ENCODE measurements at places on chromosomes 13 and 19.

GRCh38 chr13:113599391-113599790 is 14.8 kb downstream of the TFDP1 start:
- H3K4me3 ChIP-seq, result no peak overlapping the region
- DNase-seq, result no peak
- H3K27ac ChIP-seq, result no peak overlapping the region
- H3K27me3 ChIP-seq, result peaks cover 11% of the 10 kb centered on the region

GRCh38 chr13:33512880-33513554 is 227.5 kb upstream of the STARD13 start:
- no peak overlapping the region for H3K4me3 ChIP-seq
- no peaks in the 10 kb centered on the region for H3K36me3 ChIP-seq
- H3K27ac ChIP-seq, result no peak overlapping the region
- no peaks in the 10 kb centered on the region for H3K4me1 ChIP-seq

DNA sequence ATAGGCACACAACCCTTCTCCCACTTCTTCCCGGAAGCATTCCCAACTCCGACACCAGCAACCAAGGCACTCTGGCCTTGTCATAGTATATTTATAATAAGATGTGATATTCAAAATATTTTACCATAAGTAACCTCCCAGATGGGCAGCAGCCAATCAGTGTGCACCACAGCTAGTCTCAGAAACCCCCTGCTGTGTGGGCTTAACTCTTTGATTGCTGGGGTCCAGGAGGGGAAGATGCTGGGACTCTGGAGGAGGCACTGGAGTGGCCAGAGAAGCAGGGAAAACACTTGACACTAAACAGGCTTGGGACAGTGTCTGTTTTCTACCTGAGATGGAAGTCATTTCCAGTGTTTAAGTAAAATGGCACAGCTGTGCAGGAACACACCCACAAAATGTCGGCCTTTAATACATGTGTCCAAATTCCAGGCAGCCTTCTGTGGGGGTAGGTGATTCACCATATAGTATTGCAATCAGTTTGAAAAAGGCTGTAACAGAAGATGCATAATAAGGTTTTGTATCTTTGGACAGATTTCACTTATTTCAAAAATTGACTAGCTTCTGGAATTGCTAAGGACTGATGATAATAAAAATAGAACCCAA is 100.7 kb downstream of the MBNL2 start:
- peak overlapping the region; percentile 25 for H3K27ac ChIP-seq
- no peak overlapping the region for H3K4me3 ChIP-seq
- no peaks in the 10 kb centered on the region for H3K36me3 ChIP-seq
- H3K4me1 ChIP-seq, result peaks cover 34% of the 10 kb centered on the region
- peaks cover 3% of the 10 kb centered on the region for H3K27me3 ChIP-seq

GRCh38 chr19:32309711-32310390 is 35.6 kb upstream of the ZNF507 start:
- no peaks in the 10 kb centered on the region for H3K36me3 ChIP-seq
- H3K4me1 ChIP-seq, result no peaks in the 10 kb centered on the region
- no peak for DNase-seq
- H3K4me3 ChIP-seq, result no peak overlapping the region
- H3K27ac ChIP-seq, result no peak overlapping the region

GRCh38 chr13:59112221-59112718 is 1051.5 kb downstream of the DIAPH3 start:
- no peaks in the 10 kb centered on the region for H3K36me3 ChIP-seq
- DNase-seq, result no peak
- peak overlapping the region; percentile 74 for H3K4me3 ChIP-seq
- peak overlapping the region; percentile 98 for H3K27ac ChIP-seq
- H3K27me3 ChIP-seq, result peaks cover 2% of the 10 kb centered on the region

DNA sequence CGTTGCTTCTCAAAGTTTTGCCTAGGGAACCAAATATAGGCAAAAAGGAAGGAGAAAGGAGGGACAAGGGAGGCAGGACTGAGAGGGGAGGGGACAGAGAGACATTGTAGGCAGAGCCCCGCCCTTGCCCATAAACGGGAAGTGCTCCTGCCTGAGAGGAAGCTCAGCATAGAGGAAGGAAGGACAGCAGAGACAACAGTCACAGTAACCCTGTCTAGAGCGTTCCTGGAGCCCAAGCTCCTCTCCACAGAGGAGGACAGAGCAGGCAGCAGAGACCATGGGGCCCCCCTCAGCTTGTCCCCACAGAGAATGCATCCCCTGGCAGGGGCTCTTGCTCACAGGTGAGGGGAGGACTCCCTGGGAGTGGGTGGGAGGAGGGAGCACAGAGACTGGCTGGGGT is at the start of gene CEACAM21:
Gene CEACAM21 (plus strand): TSS at position 169 of the 400 bp plus-strand sequence. CDS start 109 bp downstream, at position 278.
- H3K27me3 ChIP-seq, result peaks cover 12% of the 10 kb centered on the region
- H3K27ac ChIP-seq, result no peak within 1 kb of the TSS
- no peak for DNase-seq
- H3K4me1 ChIP-seq, result no peaks in the 10 kb centered on the region
- H3K36me3 ChIP-seq, result peaks cover 9% of the 10 kb centered on the region
- no peak within 1 kb of the TSS for H3K4me3 ChIP-seq

GRCh38 chr13:109899316-109899715 is 112.9 kb upstream of the IRS2 start:
- DNase-seq, result no peak
- no peak overlapping the region for H3K27ac ChIP-seq
- no peaks in the 10 kb centered on the region for H3K27me3 ChIP-seq
- no peak overlapping the region for H3K4me3 ChIP-seq

- H3K27me3 ChIP-seq, result no peaks in the 10 kb centered on the region
- H3K36me3 ChIP-seq, result no peaks in the 10 kb centered on the region
- no peak overlapping the region for H3K27ac ChIP-seq
- H3K4me3 ChIP-seq, result no peak overlapping the region
These were observed 8.1 kb upstream of the FXYD3 start for GRCh38 chr19:35107545-35107944.

DNA sequence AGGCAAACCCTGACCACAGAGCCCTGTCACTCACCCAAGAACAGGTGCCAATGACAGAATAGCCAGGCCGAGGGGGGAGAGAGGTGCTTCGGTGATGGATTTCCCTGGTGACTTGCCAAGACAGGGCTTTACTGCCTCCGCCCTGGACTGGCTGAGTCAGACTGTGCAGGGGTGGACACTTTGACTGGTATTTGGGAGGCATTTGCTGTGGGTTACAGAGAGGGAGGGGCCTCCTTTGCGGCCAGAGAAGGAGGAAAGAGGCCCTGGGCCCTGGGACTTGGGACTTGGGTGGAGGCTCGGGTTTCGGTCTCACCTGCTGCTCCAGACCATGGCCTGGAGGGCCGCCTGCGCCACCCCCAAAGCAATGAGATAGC is 4.6 kb upstream of the EPS8L1 start:
- peaks cover 6% of the 10 kb centered on the region for H3K4me1 ChIP-seq
- H3K36me3 ChIP-seq, result peaks cover 4% of the 10 kb centered on the region
- DNase-seq, result no peak
- peaks cover 39% of the 10 kb centered on the region for H3K27me3 ChIP-seq
- no peak overlapping the region for H3K27ac ChIP-seq

DNA sequence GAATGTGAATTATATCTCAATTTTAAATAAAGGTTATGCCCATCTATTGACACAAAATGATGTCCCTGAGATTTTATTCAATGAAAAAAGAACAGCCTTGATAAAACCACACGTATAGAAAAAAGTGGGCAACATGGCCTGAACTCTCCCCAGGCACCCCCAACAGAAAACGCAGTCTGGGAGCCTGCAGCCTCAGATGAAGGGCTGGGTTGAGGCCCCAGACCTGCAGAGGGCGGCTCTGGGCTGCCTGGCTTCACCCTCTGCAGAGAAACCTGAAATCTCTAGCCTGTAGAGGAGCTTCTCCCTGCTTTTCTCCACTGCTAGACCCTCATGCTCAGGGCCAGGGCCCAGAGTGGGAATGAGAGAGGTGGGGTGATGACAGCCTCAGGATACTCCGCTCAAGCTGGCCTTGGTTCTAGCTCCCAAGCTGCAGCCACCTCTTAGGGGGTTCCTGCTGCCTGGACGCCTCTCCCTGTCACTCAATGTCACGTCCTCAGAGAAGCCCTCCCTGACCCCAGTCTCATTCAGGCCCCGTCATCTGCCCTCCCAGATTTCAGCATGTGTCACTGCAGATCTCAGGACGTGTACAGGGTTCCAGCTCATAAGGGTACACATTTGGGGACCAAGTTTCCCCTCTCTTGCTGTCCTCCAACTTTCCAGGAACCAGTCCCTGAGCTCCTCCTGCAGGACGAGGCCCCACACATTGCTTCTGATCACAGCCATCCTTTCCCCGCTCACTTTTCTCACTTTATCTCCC is 1.8 kb downstream of the MBD3 start:
- H3K36me3 ChIP-seq, result peaks cover 4% of the 10 kb centered on the region
- peak overlapping the region; percentile 97 for H3K27ac ChIP-seq
- DNase-seq, result peak; percentile 46
- peaks cover 15% of the 10 kb centered on the region for H3K27me3 ChIP-seq

- H3K27ac ChIP-seq, result no peak overlapping the region
- H3K4me1 ChIP-seq, result peaks cover 4% of the 10 kb centered on the region
- H3K27me3 ChIP-seq, result peaks cover 2% of the 10 kb centered on the region
- H3K4me3 ChIP-seq, result no peak overlapping the region
- H3K36me3 ChIP-seq, result no peaks in the 10 kb centered on the region
These were observed 836 bp upstream of the BST2 start for GRCh38 chr19:17406046-17406886.

DNA sequence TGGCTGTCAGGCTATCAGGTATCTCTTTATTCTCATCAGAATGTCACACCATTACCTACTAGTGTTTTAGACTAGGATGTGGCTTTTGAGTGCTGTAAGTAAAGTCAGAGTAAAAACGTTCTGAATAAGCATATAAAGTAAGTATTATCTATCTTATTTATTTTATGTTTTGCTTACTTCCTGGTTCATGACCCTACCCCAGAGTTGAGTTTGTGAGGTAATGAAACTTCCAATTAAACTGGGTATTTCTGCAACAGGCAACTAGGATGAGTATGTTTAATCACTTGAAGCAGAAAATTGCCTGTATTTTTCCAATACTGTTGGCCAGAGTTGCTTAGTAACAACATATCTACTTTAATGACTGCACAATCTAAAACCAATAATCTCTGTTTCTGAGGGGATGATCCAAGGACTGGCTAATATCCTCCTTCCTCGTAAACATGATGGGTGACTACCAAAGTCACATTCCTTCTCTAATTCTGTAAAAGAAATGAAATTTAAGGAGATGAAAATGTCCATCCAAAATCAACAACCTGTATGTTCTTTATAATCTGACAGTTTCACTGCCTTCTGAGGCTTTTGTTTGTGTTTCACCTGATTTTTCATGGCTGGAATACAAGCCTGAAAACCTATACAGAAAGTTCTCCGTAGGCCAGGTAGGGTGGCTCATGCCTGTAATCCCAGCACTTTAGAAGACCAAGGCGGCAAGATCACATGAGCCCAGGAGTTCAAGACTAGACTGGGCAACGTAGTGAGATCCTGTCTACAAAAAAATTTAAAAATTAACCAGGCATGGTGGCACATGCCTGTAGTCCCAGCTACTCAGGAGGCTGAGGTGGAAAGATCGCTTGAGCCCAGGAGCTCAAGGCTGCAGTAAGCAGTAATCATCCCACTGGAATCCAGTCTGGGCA is 83.1 kb downstream of the ABCC4 start:
- H3K27me3 ChIP-seq, result no peaks in the 10 kb centered on the region
- H3K36me3 ChIP-seq, result no peaks in the 10 kb centered on the region
- DNase-seq, result no peak
- H3K4me3 ChIP-seq, result no peak overlapping the region
- H3K4me1 ChIP-seq, result peaks cover 9% of the 10 kb centered on the region

- H3K27me3 ChIP-seq, result no peaks in the 10 kb centered on the region
- H3K4me1 ChIP-seq, result peaks cover 23% of the 10 kb centered on the region
- DNase-seq, result no peak
- H3K27ac ChIP-seq, result peak overlapping the region; percentile 29
- H3K36me3 ChIP-seq, result no peaks in the 10 kb centered on the region
These were observed 50.3 kb upstream of the TEX29 start for GRCh38 chr13:111270126-111270525.

GRCh38 chr13:64248371-64249065 is 2832.9 kb upstream of the PCDH20 start:
- no peak overlapping the region for H3K4me3 ChIP-seq
- no peaks in the 10 kb centered on the region for H3K36me3 ChIP-seq
- DNase-seq, result no peak
- no peaks in the 10 kb centered on the region for H3K4me1 ChIP-seq

GRCh38 chr13:50762969-50763567 is 80.4 kb downstream of the DLEU7 start:
- peaks cover 9% of the 10 kb centered on the region for H3K36me3 ChIP-seq
- H3K4me1 ChIP-seq, result no peaks in the 10 kb centered on the region
- peaks cover 9% of the 10 kb centered on the region for H3K27me3 ChIP-seq
- DNase-seq, result no peak

- peaks cover 4% of the 10 kb centered on the region for H3K27me3 ChIP-seq
- H3K4me1 ChIP-seq, result peaks cover 9% of the 10 kb centered on the region
- no peak overlapping the region for H3K4me3 ChIP-seq
- H3K27ac ChIP-seq, result peak overlapping the region; percentile 35
These were observed 297.3 kb downstream of the ZNF536 start for GRCh38 chr19:30669329-30670010.

DNA sequence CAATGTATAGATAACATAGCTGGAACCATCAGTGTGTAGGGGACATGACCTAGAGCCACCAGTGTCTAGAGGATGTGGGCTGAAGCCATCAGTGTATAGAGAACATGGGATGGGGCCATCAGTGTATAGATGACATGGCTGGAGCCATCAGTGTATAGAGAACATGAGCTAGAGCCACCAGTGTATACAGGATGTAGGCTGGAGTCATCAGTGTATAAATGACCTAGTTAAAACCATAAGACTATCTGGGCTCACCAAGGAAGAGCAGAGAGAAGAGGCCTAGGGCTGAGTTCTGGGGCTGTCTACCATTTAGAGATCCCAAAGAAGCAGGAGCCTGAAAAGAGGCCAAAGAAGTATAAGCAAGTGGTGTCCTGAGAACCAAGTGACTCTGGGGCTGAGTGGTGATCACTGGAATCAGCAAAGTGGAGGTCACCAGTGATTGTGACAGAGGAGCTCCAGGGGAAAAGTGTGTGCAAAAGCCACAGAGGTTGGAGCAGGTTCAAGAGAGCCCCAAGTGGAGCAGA is 41.0 kb downstream of the RFX2 start:
- peaks cover 12% of the 10 kb centered on the region for H3K4me1 ChIP-seq
- no peak overlapping the region for H3K4me3 ChIP-seq
- H3K36me3 ChIP-seq, result no peaks in the 10 kb centered on the region
- peaks cover 3% of the 10 kb centered on the region for H3K27me3 ChIP-seq
- H3K27ac ChIP-seq, result no peak overlapping the region
- DNase-seq, result no peak

DNA sequence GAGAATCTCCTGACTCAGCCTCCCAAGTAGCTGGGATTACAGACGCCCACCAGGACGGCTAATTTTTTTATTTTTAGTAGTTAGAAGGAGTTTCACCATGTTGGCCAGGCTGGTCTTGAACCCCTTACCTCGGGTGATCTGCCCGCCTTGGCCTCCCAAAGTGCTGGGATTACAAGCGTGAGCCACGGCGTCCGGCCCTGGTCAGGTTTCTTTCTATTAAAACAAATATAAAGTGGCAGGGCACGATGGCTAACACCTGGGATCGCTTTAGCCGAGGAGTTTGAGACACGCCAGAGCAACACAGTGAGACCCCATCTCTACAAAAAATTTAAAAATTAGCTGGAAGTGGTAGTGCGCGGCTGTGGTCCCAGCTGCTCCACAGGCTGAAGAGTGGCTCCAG is 1.5 kb upstream of the MED25 start:
- H3K27ac ChIP-seq, result no peak overlapping the region
- peaks cover 3% of the 10 kb centered on the region for H3K4me1 ChIP-seq
- peaks cover 6% of the 10 kb centered on the region for H3K27me3 ChIP-seq
- no peaks in the 10 kb centered on the region for H3K36me3 ChIP-seq
